Ovary (tissue), 10 donors: ENCODE measurements at places on chromosomes 12 and 14. TPM values are rescaled to one million over a fixed set of nuclear protein-coding genes. Genes with fewer than 3 reads are reported as not detected.

Gene RNF212B
- total RNA-seq: not detected

DNA sequence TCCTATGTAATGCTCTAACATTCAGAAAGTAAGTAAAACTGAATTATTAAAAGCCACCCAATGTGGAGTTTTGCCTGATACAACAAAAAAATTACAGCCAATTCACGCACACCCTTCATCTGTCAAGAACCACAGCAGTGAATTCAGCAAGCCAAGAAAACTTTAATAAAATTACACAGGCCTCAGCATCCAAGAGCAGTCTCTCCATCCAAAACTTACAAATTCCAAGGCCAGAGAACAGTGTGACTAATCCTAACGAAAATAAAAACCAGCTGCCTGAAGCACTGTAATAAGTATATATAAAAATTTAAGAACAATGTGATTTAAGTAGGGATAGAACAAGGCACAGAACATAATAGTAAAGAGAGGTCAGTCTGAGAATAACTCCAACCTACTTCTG is 54.2 kb downstream of the SIX6 start:
- no peaks in the 10 kb centered on the region for H3K4me1 ChIP-seq
- no peaks in the 10 kb centered on the region for H3K36me3 ChIP-seq
- H3K27me3 ChIP-seq: no peaks in the 10 kb centered on the region
- H3K4me3 ChIP-seq: no peak overlapping the region
- DNase-seq: no peak

Gene DHRS1
- 22.5 TPM for total RNA-seq

Gene KRT3
- not detected for total RNA-seq

Gene TNFAIP2
- total RNA-seq: 51.3 TPM

- no peaks in the 10 kb centered on the region for H3K4me1 ChIP-seq
- no peaks in the 10 kb centered on the region for H3K36me3 ChIP-seq
- no peak overlapping the region for H3K27ac ChIP-seq
- no peak for DNase-seq
Measured at GRCh38 chr12:64806593-64807460, 17.6 kb upstream of the TBC1D30 start.

DNA sequence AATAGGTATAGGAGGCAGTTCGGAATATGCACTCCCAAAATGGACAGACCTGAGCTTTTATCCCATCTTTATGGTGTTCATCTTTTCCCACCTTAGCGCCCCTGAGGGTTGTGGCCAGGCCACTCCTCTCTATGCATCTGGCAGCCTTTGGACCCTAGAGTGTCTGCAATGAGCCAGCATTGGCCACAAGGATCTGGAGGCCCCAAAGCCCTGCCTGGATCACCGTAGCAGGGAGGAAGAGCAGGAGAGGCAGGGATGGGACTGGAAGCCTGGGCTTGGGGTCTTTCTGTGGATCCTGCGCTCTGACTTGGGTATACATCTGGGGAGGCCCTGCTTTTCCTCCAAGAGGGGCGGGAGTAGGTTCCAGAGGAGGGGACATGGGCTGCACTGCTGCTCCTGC is 52.5 kb downstream of the PLEKHG3 start:
- H3K4me1 ChIP-seq: peaks cover 18% of the 10 kb centered on the region
- peak; percentile 12 for DNase-seq
- no peaks in the 10 kb centered on the region for H3K36me3 ChIP-seq

Gene CEBPE
- total RNA-seq: not detected

- no peaks in the 10 kb centered on the region for H3K4me1 ChIP-seq
- no peaks in the 10 kb centered on the region for H3K36me3 ChIP-seq
- H3K4me3 ChIP-seq: no peak overlapping the region
- DNase-seq: no peak
Measured at GRCh38 chr12:27005495-27005894, 8.7 kb downstream of the TM7SF3 start.

DNA sequence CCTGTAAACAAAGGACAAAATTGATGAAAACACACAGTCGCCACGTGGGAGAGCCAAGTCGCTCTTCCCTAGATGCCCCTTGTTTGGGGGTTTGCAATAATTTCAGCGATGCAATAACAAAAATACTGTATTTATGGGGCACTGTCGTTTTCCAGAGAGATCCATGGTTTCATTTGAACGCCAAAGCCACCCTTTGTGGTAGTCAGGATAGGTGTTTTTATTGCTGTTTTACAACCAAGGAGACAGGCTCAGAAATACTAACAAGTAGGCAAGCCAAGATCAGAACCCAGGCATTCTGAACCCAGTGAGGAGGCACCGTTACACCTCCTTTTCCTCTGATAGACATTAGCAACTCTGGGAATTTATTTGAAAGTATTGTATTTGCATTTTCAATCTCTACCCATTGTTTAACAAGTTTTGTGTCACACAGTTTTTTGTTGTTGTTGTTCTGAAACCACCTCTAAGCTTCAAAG is 831 bp upstream of the BTBD7 start:
- peak overlapping the region; percentile 92 for H3K4me3 ChIP-seq
- H3K36me3 ChIP-seq: no peaks in the 10 kb centered on the region
- DNase-seq: no peak

Gene JDP2
- 89.9 TPM for total RNA-seq

Gene RBM19
- total RNA-seq: 42.3 TPM

DNA sequence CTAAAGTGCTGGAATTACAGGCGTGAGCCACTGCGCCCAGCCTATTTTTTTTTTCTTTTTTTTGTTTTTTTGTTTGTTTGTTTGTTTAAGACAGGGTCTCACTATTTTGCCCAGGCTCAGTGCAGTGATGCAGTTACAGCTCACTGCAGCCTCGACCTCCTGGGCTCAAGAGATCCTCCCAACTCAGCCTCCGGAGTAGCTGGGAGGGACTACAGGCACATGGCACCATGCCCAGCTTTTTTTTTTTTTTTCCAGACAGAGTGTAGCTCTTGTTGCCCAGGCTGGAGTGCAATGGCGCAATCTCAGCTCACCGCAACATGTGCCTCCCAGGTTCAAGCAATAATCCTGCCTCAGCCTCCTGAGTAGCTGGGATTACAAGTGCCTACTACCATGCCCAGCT is 5.8 kb upstream of the ITFG2 start:
- H3K27me3 ChIP-seq: no peaks in the 10 kb centered on the region
- H3K4me1 ChIP-seq: peaks cover 1% of the 10 kb centered on the region
- no peaks in the 10 kb centered on the region for H3K36me3 ChIP-seq
- DNase-seq: no peak

Gene POU6F1
- 48.8 TPM for total RNA-seq

GRCh38 chr14:54845641-54846040 is 57.0 kb downstream of the GCH1 start:
- H3K27me3 ChIP-seq: no peaks in the 10 kb centered on the region
- H3K27ac ChIP-seq: no peak overlapping the region
- no peak for DNase-seq
- H3K4me1 ChIP-seq: no peaks in the 10 kb centered on the region

DNA sequence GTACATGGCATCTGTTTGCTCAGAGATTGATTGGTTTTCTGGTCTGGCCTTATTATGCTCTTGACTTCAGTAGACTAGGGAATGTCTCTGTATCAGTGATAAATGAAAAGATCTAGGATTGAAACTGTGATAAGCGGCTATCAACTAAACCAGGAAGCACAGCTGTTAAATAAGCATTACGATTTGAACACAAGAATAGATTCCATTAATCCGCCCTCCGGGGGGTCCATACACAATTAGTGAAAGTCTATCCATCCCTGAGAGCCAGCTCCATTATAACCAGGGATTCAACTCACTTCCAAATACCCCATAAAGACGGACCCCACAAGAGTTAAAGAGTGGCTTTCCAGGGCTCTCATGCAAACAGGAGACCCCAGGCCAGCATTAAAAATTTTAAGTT is 279.0 kb downstream of the GRIN2B start:
- no peak overlapping the region for H3K27ac ChIP-seq
- H3K4me3 ChIP-seq: no peak overlapping the region
- no peaks in the 10 kb centered on the region for H3K27me3 ChIP-seq
- DNase-seq: no peak
- no peaks in the 10 kb centered on the region for H3K36me3 ChIP-seq
- no peaks in the 10 kb centered on the region for H3K4me1 ChIP-seq

GRCh38 chr12:57490126-57490525 is 2.3 kb downstream of the MARS1 start:
- no peak for DNase-seq
- H3K4me3 ChIP-seq: no peak overlapping the region
- H3K27ac ChIP-seq: no peak overlapping the region
- no peaks in the 10 kb centered on the region for H3K36me3 ChIP-seq
